Transverse colon (tissue), 4 donors: ENCODE measurements at places on chromosomes 3 and 15. TPM values are rescaled to one million over a fixed set of nuclear protein-coding genes. Genes with fewer than 3 reads are reported as not detected.

DNA sequence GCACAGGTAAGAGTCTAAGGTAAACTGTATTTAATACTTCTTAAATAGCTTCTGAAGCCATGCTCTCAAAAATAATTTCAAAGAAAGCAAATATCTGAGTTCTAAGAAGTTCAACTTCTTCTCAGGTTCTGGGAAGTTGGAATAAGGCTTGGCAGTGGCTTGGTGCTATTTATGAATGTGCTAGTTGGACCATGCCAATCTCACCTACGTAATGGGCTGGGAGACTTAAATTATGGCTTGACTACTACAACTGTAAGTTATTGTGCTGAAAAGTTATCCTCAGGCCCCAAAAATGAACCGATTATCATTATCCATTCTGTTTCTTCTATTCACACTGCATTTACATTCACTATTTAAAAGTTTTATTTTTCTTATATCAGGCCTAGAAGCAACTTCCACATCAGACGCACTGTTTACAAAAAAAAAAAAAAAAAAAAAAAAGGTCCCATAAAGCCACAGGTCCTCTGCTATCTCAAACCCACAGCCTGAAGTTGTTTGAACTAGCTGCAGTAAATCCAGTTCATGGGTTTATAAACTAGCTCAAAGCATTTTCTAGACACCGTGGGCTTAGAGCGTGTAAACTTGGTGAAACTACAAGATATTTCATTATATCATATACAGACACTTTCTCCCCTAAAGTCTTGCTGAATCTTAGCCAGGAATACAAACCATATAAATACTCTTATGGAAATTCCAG, 3.4 kb downstream of the LRIG1 start:
- DNase-seq, result no peak

TUSC2 gene
- total RNA-seq, result 39.6 TPM

GRCh38 chr15:62622775-62623174, 419.8 kb upstream of the TPM1 start:
- no peak for DNase-seq

DNA sequence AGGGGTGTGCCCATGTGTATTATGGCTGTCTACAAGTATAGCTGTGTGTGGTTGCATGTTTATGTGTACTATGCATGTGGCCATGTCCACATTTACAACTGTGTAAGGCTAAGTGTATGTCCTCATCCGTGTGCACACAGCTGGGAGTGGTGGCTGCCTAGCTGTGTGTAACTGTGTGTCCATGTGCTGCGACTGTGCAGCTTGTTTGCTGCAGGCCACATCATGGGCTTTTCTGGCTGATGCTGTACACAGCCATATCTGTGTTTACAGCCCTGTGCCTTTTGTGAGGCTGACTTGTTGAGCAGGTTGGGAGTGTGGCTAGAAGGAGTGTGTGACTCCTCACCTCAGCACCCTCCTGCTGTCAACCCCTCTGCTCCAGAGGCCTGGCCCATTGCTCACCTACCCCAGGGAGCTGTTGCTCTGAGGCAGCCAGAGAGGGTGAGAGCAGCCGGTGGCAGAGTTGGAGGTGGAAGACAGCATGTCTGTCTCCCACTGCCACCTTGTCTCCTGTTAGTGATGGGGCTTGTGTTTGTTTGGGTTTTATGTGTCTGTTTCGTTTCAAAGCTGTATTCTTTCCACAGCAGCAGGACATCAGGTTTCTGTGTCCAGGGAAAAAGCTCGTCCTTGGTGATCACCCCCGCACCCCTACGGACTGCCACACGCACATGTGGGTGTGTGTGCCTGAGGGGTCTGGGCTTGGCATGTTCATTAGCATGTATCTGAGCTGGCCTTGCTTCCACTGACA, 1.4 kb upstream of the GRM2 start:
- no peak for DNase-seq

- DNase-seq, result no peak
Measured at GRCh38 chr3:120756061-120756460, 13.5 kb downstream of the GTF2E1 start.

DNA sequence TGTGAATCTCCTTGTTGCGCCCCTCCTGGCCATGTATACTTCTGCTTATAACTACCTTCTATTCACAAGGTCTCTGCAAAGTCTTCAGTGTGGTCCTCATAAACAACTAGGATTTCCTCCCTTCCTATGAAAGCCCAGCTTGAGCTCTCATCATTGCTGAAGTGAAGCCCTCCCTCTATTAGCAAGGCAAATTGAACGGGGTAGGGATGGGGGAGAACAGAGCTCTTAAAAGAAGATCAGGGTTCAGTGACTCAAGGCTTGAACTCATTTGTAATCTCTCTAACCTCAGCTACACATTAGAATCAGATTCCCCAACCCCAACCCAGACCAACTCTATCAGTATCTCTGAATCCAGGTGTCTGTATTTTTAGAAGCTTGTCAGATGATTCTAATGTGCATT, 88.3 kb upstream of the ST8SIA2 start:
- DNase-seq, result no peak

ARPP21 gene
- 0.32 TPM for total RNA-seq

GRCh38 chr3:31444220-31445142, 88.2 kb upstream of the STT3B start:
- DNase-seq, result no peak

DNA sequence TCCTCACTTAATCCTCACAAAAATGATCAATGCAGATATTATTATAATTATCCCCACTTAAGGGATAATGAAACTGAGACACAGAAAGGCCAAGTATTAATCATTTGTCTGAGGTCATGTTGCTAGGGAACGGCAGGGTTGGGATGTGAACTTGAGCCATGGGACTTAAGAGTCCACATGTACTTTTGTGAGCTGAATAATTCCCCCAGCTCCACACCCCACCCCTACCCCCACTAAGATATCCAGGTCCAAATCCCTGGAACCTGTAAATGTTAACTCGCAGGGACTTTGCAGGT, 290.5 kb upstream of the GADL1 start:
- no peak for DNase-seq

GRCh38 chr3:173943264-173943663, 545.7 kb downstream of the NLGN1 start:
- DNase-seq, result no peak

COL7A1 gene
- 4.8 TPM for total RNA-seq
